ENCODE measurements at places on chromosomes 2 and 18.

DNA sequence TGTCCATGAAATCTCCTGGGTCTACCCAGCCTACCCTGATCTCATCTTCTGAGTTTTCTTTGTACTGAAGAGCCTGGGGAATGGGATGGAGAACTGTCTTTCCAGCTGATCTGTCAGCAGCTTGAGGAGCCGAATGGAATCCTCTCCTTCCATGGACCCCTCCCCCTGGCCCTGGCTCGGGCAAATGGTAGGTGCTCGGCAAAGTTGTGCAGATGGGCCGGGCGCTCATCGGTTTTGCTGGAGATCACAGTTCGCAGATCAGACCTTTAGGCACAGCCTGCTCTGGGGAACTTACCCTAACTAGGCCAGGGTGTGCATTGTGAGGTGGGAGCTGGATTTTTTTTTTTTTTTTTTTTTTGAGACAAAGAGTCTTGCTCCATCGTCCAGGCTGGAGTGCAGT is 40.4 kb downstream of the LCT start:
- DNase-seq = no peak

DNA sequence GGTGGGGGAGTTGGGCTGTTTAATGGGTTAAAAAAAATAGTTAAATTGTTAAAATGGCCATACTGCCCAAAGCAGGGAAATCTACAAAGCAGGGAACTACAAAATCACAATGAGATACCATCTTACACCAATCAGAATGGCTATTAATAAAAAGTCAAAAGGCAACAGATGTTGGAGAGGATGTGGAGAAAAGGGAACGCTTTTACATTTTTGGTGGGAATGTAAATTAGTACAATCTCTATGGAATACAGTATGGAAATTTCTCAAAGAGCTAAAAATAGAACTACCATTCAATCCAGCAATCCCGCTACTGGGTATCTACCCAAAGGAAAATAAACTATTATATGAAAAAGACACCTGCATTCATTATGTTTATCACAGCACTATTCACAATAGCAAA is 27.1 kb downstream of the CLHC1 start:
- DNase-seq = no peak

GRCh38 chr2:236972491-236973342 is 113.0 kb upstream of the COPS8 start:
- DNase-seq = no peak

DNA sequence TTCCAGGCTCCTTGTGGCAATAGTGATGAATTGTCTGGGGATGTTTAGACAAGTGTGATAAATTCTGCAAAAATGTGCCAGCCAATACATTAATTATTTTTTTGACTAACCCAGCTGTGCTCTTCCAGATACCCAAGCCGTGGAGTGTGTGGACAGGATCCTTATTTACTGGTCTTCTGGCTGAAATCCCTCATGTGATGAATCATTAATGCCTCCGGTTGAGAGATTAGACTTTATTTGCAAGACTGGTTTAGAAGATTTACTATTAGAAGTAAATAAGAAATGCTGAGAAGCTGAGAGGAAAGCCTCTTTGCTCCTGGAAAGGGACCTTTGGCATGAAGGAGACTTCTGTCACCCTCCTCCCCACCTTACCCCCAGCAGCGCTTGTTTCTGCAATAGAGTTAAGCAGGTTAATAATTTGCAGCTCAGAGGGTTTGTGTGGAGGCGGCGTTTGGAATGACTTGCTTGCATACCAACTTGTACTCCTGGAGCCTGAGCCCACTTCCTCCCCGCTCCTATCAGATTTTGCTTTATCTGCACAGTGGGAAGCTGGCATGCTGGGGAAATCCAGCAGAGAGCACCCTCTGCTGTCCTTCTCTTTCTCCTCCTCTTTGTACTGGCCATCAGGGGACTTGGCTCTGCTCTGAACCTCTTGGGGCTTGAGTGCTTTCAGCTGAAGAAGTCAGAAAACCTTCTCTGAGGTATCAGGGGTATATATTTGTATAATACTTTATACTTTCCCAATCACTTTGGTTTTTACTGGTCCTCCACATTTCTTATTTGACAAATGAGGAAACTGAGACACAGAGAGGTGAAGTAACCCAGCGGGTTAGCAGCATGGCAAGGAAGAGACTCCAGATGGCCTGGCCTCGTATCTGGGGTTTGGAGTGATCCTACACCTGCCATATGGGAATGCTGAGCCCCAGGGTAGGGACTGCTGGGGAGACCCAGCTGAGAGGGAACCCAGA is 16.3 kb downstream of the SLC3A1 start:
- peak; percentile 59 for DNase-seq

- peak; percentile 66 for DNase-seq
These were observed 200.5 kb downstream of the KLHL29 start for GRCh38 chr2:23585273-23586170.

GRCh38 chr2:3404349-3404894 is 24.9 kb downstream of the TRAPPC12 start:
- no peak for DNase-seq

DNA sequence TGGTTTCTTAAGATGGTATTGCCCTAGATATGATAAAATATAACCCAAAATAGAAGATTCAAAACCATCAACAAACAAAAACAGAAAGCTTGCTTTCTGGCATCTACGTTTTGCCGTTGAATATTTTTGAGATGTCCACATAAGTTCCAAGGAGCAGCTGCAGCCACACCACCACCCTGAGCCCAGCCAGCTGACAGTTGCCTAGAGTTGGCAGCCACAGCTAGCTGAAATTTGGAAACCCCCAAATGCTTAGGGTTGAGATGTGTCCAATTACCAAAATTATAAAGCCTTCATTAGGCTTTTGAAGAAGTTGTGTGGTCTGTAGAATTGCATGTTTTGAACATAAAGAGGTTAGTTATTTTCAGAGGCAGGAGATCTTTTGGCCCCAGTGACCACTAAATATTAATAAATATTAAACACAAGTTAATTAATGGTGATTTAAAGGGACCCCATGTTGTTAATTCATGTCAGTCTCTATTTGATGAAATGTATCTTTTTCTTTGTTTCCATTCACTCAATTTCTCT is 118.1 kb upstream of the DTNA start:
- no peak for DNase-seq

GRCh38 chr2:128373451-128374000 is 54.9 kb upstream of the HS6ST1 start:
- no peak for DNase-seq

DNA sequence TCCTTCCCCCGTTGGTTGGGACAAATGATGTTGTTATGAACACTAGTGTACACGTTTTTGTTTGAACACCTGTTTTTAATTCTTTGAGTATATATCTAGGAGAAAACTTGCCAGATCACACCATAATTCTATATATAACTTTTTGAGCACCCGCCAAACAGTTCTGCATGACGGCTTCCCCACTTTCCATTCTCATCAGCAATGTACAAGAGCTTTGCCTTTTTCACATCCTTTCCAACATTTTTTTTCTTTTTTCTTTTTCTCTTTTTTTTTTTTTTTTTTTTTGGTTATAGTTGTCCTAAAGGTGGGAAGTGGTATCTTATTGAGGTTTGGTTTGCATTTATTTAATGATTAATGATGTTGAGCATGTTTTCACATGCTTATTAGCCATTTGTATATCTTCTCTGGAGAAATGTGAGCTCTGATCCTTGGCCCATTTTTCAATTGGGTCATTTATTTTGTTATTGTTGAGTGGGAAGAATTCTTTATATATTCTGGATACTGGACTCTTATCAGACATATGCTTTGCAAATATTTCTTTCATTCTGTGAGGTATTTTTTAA is 86.9 kb upstream of the ZC3H15 start:
- DNase-seq = no peak

DNA sequence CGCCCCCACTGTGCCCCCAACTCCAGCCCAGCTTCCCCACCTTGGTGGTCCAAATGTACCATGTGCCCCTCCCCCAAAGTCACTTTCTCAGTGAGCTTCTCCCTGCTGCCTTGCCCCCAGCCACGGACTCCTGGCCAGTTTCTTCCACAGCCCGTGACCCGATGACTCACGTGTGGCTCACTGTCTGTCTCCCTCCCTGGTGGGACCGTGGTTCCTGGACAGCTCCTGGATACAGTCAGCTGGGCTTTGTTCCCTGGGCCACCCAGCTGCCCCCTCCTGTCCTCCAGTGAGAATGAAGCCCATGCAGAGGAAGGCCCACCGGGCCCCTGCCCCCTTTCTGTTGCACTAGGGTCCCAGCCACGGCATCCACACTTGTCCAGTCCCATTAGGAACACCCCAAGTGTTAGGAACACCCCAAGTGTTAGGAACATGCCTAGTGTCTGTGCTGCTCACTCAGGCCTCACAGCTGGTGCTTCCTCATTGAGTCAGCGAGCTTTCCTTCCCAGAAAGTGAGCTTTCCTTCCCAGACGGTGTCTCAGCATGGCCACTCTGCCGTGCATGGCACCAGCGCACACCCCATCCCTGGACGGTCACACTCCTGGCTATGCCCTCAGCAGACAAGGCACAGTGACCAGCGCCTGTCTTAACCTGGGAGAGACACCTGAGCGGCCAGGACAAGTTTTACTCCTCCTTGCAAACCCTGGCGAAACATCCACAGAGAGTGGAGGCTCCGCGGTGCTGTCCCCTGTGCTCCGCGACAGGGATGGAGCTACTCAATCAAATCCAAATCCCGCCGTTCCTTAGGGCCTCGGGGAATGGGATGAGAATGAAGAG is 44.8 kb upstream of the CTDP1 start:
- DNase-seq = no peak

GRCh38 chr2:141957827-141958450 is 172.9 kb downstream of the LRP1B start:
- DNase-seq = no peak

DNA sequence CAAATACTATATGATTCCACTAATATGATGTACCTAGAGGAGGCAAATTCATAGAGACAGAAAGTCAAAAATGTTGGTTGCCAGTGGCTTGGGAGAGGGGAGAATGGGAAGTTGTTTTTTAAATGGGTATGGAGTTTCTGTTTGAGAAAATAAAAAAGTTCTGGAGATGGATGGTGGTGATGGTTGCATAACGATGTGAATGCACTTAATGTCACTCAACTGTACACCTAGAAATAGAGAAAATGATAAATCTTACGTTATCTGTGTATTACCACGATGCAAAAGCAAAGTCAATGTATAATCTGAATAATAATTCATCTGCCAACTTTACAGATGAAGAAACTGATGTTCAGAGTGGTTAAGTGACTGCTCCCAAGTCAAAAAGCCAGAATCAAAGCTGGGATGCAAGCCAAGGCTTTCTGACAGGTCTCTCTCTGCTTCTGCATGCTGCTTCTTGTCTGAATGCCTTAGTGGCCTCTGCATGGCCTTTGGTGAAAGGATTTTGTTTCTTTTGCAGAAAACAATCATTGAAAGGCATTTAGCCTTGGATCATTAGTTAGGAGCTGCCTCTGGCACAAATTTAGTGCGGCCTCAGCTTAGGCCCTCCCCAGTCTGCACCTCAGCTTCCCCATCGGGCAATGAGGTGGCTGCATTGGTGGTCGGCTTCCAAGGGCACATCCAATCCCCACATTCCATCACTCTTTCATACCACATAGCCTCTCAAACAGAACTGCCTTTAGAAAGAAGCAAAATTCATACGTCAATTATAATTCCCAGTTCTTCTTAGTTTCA is 46.5 kb upstream of the MYCN start:
- DNase-seq = no peak

DNA sequence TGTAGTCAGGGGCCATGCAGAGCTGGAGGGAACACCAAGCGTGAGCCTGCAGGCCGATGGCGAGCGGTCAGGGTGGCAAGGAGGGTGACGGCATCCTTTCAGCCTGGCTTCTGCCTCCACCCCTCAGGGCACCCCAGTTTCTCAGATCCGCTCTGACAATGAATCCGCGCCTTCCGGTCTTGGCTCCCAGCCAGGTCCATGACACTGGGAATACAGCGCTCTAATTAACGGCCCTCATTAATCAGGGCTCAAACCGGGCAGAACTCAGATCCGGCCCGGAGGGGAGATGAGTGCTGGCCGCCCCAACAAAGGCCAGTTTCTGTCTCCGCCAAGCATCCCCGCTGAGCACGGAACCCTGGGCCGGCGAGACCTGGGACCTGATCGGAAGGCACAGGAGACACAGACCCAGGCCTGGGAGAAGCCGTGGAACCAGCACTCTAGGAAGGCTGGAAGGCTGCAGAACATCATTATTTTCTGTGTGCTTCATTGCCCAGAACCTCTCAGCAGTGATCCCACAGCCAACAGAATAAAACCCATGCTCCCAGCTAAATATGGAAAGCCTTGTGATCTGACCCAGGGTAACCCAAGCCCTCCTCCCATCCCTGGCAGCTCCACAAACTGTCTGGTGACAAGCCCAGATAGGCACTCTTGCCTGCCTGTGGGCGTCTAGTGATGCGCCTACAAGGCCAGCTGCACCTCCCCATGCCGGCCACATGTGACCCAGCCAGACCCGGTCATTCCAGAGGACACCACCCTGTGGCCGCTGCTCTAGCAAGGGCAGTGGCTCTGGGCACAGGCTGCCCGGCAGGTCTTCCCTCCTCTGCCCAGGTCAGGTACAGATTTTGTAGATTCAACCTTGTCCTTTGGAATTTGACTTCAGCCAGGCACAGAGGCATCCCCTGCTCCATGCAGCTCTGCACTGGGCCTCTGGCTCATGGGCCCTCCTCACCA is 438.7 kb upstream of the MYT1L start:
- DNase-seq = no peak

DNA sequence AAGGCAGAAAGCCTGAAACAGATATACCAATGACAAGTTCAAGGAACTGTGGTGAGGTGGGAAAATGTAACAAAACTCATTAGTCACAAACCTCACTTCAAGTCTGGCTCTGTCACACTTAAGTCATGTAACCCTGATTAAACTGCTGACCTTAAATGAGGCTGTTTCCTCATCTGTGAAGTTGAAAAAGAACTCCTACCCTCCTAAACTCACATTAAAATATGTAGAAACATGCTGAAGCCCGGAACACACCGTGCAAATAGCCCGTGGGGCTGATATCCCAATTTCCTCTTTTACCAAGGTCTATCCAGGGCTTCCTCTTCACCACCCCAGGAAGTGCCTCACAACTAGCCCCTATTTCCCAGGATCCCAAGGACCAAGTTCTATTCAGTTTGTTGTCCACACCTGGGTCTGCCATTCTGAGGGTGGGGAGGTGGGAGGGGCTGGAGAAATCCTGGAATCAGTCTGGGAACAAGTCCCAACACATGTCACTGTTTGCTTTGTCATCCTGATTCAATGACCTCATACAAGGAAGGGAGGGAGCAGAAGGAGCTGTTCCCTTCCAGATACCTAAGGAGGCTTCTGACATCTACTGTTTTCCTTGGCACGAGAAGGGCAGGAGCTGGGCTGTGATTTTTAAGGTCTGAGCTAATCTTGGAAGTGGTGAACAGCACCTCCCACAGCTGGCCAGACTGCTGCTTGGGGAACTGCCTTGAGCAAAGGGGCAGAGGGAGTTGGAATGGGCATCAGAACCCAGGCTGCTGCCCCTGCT is 42.3 kb downstream of the SLC4A1AP start:
- DNase-seq = no peak

DNA sequence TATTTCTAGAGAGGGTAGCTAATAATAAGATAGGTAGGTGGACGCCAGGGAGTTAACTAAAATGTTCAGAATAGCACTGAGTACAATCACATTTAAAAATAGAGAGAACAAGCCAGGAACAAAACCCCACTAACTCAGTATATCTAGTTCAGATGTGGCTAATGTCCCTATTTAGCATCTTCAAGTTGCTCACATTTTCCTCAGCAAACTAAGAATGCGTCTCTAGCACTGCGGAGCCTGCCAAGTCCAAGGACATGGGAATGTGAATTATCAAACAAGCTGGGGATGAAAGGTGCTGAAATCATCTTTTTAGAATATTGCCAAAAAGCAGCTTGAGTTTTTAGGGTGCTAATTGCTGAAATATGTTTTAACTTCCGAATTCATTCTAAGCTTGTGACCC is 398.5 kb upstream of the FIGN start:
- DNase-seq = no peak

- DNase-seq = no peak
These were observed 83.1 kb downstream of the FBXO15 start for GRCh38 chr18:74064510-74064909.
